ENCODE measurements at places on chromosomes 11 and 22.

GRCh38 chr11:34680206-34680605 lies 59.3 kb downstream of the EHF start:
- no peak for DNase-seq

DNA sequence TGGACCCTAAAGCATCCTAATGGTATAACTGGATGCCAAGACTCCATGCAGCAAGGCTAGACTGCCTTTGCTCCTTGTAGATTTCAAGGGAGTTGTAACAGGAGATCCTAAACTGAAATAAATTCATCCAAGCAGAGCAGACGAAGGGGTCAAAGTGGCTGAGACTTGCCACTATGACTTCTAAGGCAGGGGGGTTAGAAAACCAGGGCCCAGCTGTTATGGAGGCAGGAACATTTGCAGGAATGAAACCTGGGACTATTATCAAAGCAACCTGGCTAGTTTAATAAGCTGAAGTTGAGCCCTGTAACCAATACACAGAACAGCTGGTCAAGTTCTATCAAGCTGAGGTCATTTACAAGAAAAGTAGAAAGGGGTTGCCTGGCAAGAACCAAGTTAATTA lies 122.2 kb upstream of the TRPC6 start:
- DNase-seq, result no peak

DNA sequence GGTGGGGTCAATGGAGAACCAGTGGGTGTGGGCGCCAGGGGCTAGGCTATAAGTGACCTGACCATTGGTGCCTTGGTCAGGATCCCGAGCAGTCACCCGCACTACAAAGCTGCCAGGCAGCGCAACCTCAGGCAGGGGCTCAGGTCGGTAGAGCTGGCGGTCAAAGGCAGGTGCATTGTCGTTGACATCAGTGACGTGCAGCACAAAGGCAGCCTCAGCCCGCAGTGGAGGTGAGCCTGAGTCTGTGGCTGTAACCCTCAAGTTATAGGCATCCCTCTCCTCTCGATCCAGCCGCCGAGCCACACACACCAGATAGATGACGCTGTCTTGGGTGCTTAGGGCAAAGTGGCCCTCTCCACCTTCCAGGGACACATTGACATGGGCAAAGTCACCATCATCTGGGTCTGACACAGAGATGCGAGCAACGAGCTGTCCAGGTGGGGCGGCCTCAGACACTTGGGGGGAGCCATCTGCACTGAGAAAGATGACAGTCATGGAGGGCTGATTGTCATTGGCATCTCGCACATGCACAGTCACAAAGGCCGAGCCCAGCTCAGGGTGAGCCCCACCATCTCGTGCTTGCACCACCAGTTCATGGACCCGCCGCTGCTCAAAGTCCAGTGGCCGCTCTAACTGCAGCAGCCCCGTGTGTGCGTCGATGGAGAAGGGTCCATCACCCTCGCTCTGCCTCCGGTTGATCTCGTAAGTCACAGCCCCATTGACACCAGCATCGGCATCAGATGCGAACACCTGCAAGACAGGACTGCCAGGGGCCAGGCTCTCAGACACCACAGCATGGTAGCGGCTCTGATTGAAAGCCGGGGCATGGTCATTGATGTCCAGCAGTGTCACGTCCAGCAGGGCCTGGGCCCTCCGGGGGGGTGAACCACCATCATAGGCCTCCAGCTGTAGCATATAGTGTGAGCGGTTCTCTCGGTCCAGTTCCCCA lies 15.3 kb downstream of the DCHS1 start:
- no peak for DNase-seq

DNA sequence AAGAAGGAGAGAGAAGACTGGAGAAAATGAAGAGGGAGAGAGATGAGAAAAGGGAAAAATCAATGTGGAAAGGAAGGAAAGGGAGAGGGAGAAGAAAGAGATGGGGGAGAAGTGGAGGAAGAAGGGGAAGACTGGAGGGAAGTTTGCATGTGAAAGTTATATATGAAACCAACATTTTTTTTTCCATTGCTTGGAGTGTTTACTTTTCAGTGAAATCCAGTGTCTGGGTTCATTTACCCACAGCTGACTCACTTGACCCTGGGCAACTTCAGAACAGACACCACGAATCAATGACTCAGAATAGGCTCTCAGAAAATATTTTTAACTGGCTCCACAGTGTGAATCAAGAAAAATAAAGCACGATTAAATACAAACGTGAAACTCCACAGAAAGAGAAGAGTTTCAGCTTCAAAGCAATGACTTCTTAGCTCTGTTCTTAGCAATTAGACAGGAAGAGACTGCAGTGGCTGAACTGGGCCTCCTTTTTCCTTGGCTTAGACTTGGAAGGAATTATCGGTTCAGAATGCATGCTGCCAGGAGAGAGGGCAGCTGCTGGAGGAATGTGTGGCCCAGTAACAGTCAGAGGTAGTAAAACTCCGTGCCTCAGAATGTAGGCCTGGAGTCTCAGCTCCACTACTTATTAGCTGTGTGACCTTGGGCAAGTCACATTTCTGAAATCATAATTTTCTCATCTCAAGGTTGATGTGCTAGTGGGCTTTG lies 237.5 kb downstream of the MIAT start:
- peak; percentile 53 for DNase-seq

DNA sequence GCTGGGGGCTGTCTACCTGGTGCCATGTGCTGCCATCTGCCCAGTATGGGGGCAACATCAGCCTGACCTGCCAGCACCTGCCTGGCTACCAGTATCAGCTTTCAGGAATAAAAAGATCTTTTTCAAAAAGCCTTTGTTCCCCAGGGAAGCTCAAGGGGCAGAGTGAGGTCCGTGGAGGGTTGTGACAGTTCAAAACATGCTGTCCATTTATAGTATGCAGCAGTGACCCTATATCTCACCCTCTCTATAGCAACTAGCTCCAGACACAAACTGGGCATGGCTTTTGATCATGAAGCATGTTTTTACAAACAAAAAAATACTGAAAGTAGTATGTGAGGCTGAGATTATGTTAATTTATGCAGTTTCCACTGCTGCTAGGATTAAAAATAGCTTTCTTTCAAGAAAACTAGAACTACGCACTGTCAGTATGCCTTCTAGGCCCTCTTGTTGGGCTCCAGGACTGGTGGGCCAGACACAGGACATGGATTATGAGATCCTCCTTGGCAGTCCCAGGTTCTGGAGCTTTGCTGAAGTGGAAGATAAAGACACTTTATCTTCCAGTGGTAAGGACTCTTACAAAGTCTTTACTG lies 23.4 kb downstream of the NAV2 start:
- no peak for DNase-seq

DNA sequence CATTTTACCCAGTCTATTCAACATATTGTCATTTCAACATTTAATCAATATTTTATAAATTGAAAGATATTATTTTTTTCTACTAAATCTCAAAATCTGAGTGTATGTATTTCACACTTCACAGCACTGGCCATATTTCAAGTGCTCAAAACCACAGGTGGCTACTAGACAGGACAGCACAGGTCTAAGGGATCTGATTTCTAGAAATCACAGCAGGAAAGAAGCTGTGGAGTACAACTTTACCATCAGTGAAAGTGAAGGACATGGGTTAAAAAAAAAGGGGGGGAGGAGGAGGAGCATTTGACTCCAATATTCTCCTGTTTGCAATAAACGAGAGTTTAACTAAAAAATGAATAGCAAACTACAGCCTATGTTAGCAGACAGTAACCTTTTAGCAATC lies 4.5 kb downstream of the PRDM10 start:
- no peak for DNase-seq

DNA sequence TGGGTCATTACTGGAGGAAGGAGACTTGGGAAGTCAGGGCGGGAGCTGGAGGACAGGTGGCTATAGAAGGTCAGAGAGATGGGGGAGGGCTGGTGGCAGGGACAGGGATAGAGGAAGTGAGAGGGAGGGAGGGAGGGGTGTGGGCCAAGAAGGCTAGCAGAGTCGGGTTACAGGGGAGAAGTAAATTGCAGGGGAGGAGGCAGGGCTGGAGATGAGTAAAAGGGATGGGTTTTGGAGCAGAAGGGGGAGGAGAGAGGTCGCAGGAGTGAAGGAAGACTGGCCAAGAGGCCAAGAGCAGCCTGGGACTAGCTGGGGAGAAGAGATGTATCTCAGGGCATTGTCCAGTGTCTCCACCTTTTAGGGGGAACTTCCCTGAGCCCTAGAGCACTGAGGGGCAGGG lies 33.0 kb downstream of the LRRC10B start:
- DNase-seq, result no peak

DNA sequence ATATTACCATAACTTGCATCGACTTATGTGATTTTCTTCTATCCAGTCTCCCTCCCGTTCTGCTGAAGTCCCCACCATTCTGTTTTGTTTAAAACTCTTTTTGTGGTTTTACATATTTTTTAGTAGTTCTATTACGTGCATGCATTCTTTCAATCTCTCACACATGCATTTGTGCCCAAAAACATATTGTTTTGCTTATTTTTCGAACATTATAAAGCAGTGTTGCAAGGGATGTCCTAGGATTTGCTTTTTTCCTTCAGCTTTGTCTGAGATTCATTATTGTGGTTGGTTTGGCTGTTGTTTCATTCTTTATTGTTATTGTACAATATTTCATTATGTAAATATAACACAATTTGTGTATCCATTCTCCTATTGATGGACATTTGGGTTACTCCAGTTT lies 235.7 kb downstream of the DYNC2H1 start:
- DNase-seq, result no peak

- no peak for DNase-seq
These were observed 187.3 kb upstream of the SYT13 start for GRCh38 chr11:45473341-45473895.

- no peak for DNase-seq
These were observed 8.7 kb downstream of the CSF2RB start for GRCh38 chr22:36922105-36922608.

DNA sequence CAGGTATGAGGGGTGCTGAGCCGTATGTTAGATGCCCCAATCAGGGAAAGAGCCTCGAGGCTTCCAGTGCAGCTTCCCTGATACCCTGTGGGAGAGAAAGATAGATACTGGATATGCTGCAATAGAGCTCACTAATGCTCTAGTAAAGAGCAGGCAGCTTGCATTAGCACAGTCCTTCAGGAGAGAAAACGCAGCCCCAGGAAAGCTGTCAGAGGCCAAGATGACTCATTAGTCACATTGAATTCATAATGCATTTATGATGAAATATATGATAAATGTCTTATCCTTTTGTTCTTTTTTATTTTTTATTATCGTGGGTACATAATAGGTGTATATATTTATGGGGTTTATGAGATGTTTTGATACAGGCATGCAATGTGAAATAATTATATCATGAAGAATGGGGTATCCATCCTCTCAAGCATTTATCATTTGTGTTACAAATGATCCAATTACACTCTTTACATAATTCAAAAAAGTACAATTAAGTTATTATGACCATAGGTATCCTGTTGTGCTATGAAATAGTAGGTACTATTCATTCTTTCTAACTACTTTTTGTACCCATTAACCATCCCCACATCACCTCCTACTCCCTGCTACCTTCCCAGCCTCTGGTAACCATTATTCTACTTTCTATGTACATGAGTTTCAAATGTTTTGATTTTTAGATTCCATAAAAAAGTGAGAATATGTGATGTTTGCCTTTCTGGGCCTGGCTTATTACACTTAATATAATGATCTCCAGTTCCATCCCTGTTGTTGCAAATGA lies 94.5 kb upstream of the TOP3B start:
- DNase-seq, result no peak

GRCh38 chr11:57703341-57703740 lies 8.7 kb downstream of the MED19 start:
- no peak for DNase-seq

GRCh38 chr11:89175796-89176195 lies 1.9 kb upstream of the TYR start:
- DNase-seq, result no peak

DNA sequence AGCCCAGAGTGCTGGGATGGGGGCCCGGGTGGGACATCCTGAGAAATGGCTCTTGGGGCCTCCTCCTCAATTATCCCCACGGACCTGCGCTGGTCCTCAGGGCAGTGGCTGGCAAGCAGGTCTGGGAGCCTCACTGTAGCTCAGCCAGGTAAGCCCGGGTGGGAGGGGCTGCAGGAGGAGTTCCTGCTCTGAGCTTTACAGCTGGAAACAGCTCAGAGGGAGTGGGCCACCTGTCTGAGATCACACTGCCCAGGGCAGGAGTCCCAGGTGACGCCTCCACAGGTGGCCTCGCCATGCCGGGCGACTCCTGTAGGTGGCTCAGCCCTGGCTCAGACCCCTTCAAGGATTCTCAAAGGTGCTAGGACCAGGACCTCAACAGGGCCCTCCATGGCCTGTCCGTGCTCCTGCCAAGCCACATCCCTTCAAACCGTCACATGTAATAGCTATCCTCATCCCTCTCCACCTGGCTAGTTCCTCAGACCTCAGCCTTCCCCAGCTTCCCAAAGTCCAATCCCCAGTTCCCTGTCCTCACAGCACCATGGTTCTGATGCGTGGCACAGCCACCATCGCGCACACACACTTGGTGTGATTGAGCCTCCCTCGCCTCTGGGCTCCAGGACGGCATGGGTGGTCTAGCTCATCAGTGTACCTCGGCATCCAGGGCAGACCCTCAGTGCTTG lies 3.6 kb upstream of the TSSK2 start:
- DNase-seq, result no peak

- no peak for DNase-seq
These were observed 117.4 kb upstream of the B3GAT1 start for GRCh38 chr11:134529212-134530096.

DNA sequence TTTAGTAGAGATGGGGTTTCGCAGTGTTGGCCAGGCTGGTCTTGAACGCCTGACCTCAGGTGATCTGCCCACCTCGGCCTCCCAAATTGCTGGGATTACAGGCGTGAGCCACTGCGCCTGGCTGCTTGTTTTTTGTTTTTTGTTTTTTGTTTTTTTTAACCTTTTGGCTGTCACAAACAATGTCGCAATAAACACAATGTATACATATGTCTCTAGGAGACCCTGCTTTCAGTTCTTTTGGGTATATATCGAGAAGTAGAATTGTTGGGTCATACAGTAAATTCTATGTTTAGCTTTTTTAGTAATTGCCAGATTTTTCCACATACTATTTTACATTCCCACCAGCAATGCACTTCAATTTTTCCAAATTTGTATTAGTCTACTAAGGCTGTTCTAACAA lies 28.0 kb downstream of the RBX1 start:
- DNase-seq, result no peak

GRCh38 chr11:2539371-2540222 lies 94.8 kb downstream of the KCNQ1 start:
- no peak for DNase-seq

DNA sequence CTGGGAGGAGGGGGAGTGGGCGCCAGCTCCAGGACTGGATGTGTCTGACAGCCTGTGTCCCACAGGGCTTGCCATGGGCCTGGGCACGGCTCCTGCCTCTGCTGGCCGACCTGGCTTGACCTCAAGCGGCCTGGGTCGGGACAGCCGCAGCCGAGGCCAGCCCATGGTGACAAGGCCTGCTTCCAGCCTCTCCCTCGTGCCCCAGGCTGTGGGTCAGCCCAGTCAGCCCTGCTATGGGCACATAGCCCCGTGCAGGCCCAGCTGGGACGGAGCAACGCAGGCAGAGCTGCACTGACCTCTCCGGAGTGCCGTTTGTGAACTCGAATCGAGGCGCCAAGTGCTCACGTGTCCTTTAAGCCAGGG lies 17.9 kb downstream of the OSBPL5 start:
- no peak for DNase-seq

Data from mucosa of gallbladder (tissue), 1 donor.